Mucosa of gallbladder (tissue), 1 donor: ENCODE measurements at places on chromosomes 7 and 10.
A peak's percentile ranks its signal among the peaks of the same experiment; 100 is the strongest.

DNA sequence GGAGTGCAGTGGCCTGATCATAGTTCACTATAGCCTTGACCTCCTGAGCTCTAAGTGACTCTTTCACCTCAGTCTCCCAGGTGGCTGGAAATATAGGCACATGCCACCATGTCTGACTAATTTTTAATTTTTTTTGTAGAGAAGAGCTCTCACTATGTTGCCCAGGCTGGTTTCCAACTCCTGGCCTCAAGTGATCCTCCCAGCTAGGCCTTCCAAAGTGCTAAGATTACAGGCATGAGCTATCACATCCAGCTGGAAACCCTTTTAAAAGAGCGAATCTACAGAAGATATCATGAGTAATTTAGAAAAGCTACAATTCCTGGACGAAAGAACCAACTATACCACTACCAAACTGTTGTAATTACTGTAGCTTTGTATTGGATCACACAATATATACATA lies 394.4 kb upstream of the AUTS2 start:
- DNase-seq, result no peak

GRCh38 chr7:130875265-130875741 lies 141.3 kb upstream of the KLF14 start:
- no peak for DNase-seq

GRCh38 chr10:23171232-23171876 lies 20.8 kb upstream of the PTF1A start:
- DNase-seq, result peak; percentile 24

DNA sequence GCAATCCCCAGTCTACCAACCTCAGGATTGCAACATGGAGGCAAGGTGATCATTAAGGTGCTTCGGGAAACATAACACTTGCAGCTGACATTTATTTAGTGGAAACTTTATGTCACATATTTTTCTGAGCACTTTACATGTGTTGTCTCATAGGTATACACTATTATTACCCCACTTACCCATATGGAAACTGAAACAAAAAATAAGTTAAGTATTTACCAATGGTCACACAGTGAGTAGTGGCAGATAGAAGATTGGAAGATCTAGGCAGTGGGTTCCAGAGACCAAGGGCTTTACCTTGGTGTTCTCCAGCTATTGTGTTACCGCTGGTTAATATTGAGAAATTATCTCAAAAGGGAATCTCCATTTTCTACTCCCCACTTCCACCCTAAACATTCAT lies 1279.1 kb upstream of the SORCS1 start:
- DNase-seq, result no peak

- DNase-seq, result no peak
These were observed 114.6 kb downstream of the DNAJC1 start for GRCh38 chr10:21888959-21889358.

GRCh38 chr10:6920072-6921019 lies 340.3 kb upstream of the PRKCQ start:
- peak; percentile 65 for DNase-seq
